ENCODE measurements at places on chromosomes 6 and 20. TPM values are rescaled to one million over a fixed set of nuclear protein-coding genes. Genes with fewer than 3 reads are reported as not detected.

DNA sequence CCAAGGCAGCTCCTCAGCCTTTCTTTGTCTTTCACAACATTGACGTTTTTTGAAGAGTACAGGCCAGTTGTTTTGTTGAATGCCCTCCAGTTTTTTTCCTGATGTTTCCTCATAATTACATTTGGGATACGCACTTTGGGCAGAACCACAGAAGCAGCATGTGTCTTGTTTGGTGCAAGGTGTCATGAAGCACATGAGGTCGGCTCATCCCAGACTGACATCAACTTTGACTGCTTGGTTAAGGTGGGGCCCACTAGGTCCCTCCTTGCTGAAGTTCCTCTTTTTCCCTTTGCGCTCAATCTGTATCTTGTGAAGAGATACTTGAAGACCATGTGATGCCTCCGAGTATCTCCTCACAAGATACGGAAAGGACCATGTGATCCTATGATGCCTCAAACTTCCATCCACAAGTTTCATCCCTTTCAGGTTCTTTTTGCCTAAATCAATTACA is 10.5 kb downstream of the SNAI1 start:
- no peak overlapping the region for H3K27ac ChIP-seq
- H3K27me3 ChIP-seq: no peaks in the 10 kb centered on the region
- DNase-seq: no peak
- no peak overlapping the region for H3K4me3 ChIP-seq
- H3K4me1 ChIP-seq: peaks cover 8% of the 10 kb centered on the region

DNA sequence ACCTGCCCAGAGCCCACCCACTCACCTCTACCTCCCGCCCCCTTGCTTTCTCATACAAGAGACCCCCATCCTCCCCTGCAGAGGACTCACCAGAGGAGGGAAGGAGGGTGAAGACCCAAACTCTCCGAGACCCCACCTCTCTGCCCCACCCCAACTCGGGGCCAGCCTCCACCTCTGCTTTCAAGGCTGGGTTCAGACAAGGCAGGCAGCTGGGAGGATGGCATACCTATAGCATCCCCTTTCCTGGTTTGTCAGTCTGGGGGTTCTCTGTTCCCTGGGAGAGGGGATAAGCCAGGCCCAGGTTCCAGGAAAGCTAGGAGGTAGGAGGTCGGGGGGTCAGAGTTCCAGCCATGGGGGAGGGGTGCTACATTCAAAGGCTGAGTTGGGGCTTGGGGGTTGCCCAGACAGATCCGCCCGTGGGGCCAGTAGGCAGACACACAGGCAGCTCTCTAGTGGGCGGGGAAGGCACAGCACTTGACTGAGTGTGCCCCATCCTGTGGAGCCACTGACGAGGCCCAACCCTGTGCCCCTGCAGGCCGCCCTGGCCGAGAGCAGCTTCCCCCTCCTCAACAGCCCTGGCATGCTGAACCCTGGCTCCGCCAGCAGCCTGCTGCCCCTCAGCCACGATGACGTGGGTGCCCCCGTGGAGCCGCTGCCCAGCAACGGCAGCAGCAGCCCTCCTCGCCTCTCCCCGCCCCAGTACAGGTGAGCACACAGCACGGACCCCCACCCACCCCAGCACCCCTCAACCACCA is 40.8 kb upstream of the MDFI start:
- H3K27ac ChIP-seq: no peak overlapping the region
- H3K27me3 ChIP-seq: no peaks in the 10 kb centered on the region
- no peak overlapping the region for H3K4me3 ChIP-seq
- H3K4me1 ChIP-seq: no peaks in the 10 kb centered on the region

GRCh38 chr6:8579372-8579771 is 144.0 kb upstream of the SLC35B3 start:
- no peaks in the 10 kb centered on the region for H3K4me1 ChIP-seq
- H3K4me3 ChIP-seq: no peak overlapping the region
- H3K36me3 ChIP-seq: no peaks in the 10 kb centered on the region
- no peaks in the 10 kb centered on the region for H3K27me3 ChIP-seq
- DNase-seq: no peak

Gene BNIP5
- not detected for total RNA-seq

DNA sequence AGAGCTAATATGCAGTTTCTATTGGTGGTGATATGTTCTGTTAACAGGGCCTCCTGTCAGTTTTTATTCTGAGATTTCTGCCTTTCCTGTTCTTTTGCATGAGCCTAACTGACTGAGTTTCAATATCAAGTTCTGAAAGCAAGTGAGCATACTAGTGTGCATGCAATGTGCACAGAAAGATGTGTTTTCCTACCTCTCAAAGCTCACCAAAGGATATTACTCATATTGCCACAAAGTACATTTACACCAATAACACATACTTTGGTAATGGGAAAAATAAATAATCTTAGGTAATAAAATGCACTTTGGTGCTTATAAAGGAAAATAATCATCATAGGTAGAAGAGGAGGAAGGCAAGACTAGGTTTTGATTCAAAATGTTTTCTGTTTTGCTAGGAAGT is 195.0 kb downstream of the KHDC1L start:
- no peak overlapping the region for H3K27ac ChIP-seq
- H3K36me3 ChIP-seq: no peaks in the 10 kb centered on the region
- DNase-seq: no peak

GRCh38 chr6:107807196-107807811 is 16.8 kb downstream of the SCML4 start:
- H3K36me3 ChIP-seq: no peaks in the 10 kb centered on the region
- DNase-seq: peak; percentile 12
- peak overlapping the region; percentile 47 for H3K27ac ChIP-seq
- H3K4me1 ChIP-seq: no peaks in the 10 kb centered on the region

- no peak overlapping the region for H3K27ac ChIP-seq
- DNase-seq: no peak
These were observed 54.0 kb upstream of the FAM184A start for GRCh38 chr6:119132261-119132981.

Gene WASF1
- total RNA-seq: 35.3 TPM

Data from endodermal cell (in vitro differentiated cells).